Tibial nerve (tissue), 4 donors: ENCODE measurements at places on chromosomes 11 and 22.

- DNase-seq = no peak
These were observed 60.6 kb downstream of the FAM83F start for GRCh38 chr22:40055143-40055883.

- DNase-seq = no peak
These were observed 573.4 kb upstream of the RAG2 start for GRCh38 chr11:37171451-37171850.

- peak; percentile 75 for DNase-seq
These were observed 2.1 kb upstream of the PHLDB1 start for GRCh38 chr11:118605116-118605867.

GRCh38 chr11:133746663-133747306 is 98.5 kb downstream of the SPATA19 start:
- DNase-seq = no peak

DNA sequence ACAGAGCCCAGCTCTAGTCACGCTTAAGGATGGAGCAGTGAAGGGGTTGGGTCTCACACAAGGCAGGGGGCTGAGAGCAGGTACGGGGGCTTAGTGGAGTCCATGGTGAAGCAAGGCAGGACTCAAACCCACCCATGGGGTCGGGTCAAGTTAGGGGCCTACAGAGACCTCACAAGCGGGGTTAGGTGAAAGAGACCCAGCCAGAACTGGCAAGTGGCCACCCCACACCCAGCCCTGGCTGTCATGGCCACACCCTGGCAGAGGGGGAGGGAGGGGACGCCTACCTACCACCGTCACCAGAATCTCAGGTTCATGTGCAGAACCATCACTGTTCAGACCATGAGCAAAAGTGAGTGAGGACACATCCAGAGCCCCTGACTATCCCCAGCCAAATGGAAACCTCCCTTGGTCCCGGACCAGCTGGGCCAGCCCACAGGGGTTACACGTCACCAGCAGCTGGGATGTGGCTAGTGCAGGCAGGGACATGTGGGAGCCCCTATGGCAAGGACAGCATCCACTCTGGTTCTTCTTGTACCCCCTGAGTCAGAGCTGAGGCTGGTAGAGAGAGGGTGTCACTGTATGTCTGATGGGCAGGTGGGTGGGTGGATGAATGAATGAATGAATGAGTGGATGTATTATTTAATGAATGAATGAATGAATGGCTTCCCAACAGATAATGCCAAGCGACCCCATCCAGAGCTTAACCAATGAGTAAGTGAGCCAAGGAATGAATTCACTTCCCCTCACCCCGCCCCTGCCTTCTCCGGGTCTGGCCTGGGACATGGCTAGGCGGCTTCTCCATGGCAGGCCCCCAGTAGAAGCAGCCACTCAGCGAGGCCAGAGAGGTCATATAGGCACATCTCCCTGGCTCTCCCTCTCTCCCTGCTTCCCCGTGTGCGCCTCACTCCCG is 681.6 kb downstream of the TBC1D22A start:
- no peak for DNase-seq

GRCh38 chr22:34620832-34621231 is 445.1 kb upstream of the ISX start:
- no peak for DNase-seq

DNA sequence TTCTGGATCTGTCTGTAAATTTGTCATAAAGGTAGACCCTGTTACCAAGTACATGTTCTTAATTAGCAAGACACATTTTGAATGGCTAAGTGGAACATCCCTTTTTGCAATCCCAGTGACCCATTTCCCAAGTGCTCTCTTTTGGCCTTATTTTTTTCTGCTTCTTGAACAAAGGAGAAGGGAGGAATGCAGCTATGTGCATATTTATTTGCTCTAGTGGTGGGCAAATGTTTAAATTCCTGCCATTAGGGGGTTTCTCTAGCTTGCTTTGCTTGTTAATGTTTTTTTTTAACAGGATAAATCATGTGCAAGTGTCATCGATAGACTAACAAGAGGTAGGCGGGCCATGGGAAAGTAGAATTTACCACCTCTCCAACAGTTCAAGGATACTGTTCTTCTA is 135.7 kb downstream of the COMMD9 start:
- DNase-seq = no peak

- DNase-seq = no peak
These were observed 198.3 kb upstream of the PLET1 start for GRCh38 chr11:112459001-112459400.

DNA sequence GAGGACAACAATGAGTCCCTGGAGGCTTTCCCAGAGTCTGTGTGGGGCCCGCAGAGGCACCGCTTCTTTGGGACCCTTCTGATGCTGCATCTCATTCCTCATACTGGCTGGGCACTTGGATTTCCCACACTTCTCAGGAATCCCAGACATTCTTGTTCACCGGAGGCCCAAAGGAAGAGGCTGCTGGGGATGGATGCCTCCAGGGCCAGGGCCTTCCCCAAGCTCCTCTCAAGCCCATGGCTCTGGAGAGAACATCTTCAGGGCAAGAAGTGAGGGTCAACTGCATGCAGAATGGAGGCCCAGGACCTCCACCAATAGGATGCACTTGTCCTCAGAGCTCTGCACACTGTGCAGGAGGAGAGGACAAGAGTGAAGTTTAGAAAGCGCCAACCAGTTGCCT is 34.6 kb downstream of the DKK3 start:
- no peak for DNase-seq

- no peak for DNase-seq
These were observed at the start of gene BTBD18 for GRCh38 chr11:57751676-57752253. BTBD18 (minus strand) TSS chr11:57751819; CDS start chr11:57751188, 631 bp downstream.

GRCh38 chr11:34603129-34604001 is 17.5 kb upstream of the EHF start:
- no peak for DNase-seq

GRCh38 chr11:74311352-74311926 is at the start of gene P4HA3:
P4HA3 (minus strand) TSS chr11:74311640; CDS start chr11:74311611, 29 bp downstream.
- peak; percentile 24 for DNase-seq

- no peak for DNase-seq
These were observed 56.6 kb upstream of the LIN7C start for GRCh38 chr11:27563201-27563600.

DNA sequence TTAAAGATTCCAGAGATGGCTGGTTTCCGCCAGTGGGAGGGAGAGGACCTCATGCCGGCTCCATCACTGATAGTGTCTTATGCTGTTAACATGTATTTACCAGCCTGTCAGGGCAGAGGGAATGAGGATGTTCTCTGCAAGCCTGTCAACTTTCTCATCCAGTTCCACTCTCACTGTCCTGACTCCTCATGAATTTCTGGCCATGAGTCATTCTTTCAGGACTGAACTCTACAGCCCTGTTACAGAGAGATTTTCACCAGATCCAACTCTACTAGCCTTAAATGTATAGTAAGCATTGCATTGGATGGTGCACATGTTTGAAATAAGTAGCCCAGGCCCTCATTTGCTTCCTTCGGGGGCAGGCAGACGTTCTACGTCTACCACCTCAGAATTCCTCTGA is 387.7 kb downstream of the TMEM135 start:
- DNase-seq = no peak

DNA sequence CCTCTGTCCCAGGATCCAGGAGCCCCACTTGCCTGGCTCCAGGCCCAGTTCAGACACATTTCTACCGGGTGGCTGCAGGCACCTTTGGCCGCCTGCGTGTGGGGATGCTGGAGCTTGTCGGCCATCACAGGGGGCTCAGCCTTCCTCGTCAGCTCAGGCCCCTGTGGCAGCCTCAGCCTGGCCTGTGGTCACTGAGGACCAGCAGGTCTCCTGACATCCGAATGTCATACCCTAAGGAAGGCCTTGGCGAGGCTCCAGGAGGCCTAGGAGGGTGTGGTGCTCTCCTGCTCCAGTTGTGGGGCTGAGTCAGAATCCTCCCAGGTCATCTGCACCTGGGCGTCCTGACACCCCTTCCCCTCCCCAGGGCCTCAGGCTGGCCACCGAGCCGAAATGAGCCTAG is 14.9 kb upstream of the SOX10 start:
- DNase-seq = no peak

DNA sequence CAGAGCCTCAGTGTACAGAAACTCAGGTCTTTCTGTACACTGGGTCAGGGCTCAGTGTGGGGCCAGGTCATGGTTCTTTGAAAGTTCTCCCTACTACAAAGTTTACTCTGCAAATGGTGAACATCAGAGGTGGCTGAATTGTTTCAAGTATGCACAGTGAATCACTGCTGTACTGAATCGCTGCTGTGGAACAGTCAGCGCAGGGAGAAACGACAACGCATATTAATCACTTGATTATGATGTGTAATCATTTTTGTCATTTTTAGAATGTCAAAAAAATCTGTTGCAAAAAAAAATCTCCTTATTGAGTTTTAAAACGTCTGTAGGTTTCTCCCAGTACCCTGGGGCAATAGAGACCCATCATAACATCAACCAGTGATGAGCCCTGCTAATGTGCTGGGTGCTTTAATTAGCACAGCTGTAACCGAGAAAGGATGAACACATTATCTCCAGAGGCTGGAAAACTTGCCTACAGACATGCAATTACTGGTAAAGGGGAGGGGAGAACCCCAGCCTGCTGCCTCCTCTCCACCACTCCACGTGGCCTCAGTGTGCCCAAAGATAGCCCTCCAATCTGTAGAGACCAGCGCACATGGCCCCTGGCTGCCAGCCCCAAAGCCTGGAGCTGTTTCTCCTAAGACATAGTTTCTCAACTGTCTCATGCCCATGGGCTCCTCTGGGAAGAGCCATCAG is 12.8 kb downstream of the ARRB1 start:
- DNase-seq = no peak

- DNase-seq = no peak
These were observed 409 bp downstream of the SMC1B start for GRCh38 chr22:45413013-45413367.

- DNase-seq = no peak
These were observed 19.7 kb downstream of the NNMT start for GRCh38 chr11:114315749-114316368.

DNA sequence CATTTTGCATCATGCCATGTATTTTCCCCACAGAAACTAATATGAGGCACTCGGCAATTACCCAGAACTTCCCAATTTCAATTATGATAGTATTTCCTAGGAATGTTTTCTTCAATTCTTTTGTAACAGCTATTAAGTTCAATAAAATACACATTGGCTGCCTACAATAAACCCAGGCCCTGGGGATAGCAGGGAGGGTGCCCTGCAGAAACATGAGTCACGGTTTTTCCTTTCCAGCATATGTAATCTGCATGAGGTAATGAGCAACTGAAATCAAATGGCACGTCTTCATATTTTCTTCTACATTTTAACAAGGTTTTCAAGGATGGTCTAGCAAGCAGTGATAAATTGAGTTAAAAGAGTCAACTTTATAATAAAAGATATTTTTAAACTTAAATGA is 32.0 kb downstream of the GUCY1A2 start:
- DNase-seq = no peak

DNA sequence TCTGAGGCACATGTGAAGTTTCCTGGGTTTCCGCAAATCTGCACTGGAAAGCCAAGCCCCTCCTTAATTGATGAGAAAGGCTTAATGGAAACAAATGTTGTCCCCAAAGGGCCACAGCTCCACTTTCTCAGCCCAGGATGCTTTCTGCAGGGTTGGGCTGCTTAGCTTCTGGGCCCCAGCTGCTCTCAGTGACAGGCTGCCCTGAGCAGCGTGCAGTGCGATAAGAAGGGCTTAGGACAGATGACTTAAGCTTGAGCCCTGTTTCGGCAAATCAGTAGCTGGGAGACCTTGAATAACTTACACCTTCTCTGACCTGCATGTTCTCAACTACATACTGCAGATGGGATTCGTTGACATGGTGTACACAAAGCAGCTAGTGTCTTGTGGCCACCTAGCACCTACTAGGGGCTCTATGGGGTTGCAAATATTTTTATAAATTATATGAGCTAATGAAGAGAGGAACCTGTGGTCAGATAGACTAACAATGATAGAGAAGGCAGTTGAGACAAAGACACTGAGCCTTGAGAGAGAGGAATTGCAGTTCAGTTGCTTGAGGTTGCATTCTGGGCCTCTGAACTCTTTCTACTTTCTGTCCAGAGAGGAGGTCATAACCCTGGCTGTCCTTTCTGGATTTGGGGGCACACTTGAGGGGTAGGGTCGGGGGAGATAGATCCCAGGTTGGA is 11.5 kb downstream of the STX3 start:
- DNase-seq = no peak

GRCh38 chr11:858762-859339 is 16.2 kb downstream of the TSPAN4 start:
- DNase-seq = no peak

DNA sequence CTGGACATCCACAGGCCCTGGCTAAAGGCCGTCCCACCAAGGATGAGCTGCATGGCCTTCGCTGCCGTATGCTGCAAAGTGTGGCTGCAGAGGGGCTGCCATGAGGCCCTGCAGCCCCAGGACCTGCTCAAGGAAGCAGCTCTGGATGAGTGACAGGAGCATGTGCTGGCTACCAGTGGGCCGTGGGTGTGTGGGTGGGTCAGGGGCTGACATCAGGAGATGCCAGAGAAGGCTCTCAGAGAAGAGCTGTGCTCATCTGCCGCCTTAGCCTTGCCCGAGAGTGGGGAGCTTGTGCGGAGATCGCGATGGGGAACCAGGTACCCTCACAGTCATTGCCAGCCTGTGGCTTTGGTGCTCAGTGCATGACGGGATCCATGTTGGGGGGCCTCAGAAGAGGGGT is 41.3 kb downstream of the SCUBE1 start:
- DNase-seq = no peak

DNA sequence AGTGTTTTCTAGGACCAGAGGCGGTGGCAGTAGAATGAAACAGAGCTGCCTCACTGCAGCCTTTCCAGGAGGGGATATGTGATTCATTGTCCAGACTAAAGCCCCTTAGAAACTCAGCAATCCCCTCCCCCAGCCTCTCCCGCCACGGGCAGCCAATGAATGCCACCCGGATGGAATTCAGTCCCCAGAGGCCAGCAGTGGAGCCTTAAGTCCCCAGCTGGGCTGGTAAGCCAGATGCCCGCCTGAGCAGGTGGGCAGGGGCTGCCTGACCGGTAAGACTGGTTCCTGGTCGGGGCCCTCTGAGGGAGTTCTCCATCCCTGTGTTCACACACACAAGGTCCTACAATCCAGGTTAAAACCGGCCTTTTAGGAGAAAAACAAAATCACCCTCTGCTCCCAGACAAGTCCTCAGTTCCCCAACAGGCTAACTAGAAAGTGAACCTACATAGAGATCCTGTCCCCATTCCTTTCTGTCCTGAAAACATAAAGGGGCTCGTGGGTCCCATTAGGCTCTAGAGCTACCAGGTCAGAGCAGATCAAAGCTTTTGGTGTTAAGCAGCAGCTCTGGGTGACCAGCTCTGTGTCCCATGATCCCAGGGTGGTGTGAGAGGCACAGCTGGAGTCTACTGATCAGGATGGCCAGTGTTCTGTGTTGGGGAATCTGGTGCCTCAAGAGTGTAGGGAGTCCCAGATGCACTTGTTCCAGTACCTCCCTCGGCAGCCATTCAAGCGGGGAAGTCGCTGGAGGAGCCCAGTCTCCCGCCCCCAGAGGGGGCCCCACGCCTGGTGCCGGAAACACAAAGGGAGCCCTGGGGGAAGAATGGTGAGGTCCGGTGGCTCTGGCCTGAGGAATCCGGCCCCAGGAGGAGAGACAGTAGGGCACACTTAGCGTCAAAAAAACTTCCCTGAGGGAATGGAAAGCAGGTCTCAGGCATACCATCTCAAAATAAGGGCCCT is 2.6 kb downstream of the PATZ1 start:
- DNase-seq = no peak
